ENCODE measurements at places on chromosomes 6 and 20.

DNA sequence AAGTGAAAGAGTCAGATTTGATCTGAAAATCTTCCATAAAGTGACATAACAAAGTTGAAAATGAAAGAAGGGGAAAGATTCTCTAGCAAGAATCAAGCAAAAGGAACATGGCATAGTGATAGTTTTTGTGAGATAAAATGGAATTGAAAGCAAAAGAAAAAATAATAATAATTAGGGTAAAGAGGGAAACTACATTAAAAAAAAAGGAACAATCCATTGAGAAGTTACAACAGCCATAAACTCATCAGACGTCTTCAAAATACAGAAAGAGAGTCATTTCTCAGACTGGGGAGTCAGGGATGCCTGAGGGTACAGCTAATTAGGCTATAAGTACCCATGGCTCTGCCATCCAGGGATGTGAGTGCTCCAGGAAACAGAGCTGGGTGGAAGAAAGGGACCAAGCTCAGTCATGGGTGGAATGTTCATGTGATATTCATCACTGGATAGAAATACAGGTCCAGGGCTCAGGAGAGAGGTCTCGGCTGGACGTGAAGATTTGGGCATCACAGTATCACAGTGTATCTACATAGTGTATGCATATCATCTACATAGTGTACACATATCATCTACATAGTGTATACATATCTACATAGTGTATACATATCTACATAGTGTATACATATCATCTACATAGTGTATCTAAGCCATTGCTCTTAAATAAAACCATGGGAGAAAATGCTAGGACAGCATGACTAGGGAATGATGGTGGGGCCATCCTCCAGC, 29.4 kb downstream of the DUSP22 start:
- DNase-seq: no peak

GRCh38 chr6:36120539-36120938, 9.8 kb upstream of the MAPK13 start:
- no peak for DNase-seq

DNA sequence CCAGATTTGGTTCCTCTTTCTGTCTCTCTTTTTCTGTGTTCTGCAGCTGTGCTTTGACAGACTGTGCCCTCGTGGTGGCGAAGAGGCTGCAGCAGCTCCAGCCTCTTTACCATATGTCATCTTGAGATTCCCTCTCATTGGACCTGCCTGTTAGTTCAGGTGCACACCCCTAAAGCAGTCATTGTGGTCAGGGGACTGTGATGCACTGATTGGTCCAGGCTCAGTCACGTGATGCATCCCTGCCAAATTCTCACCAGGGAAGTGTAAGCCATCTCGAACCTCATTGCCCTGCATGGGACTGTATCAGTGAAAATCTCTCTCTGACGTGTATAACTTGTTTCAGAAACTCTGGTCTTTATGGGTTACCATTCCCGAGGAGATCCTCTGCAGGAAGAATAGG, 160.3 kb downstream of the EYA2 start:
- DNase-seq: no peak

GRCh38 chr6:156250593-156250992, 526.6 kb upstream of the ARID1B start:
- DNase-seq: no peak

GRCh38 chr6:131937703-131938631, 13.2 kb downstream of the CCN2 start:
- DNase-seq: no peak

- no peak for DNase-seq
Observed at GRCh38 chr6:12075067-12075563, 63.0 kb downstream of the HIVEP1 start.

Data from stimulated activated CD8-positive, alpha-beta memory T cell treated with anti-CD3 and anti-CD28 coated beads, Interleukin-7, amount 100 ng/mL, for 24 hours (primary cell).